ENCODE measurements at places on chromosomes 11 and 22.
A peak's percentile ranks its signal among the peaks of the same experiment; 100 is the strongest.

GRCh38 chr11:117814204-117814765 lies 10.3 kb downstream of the FXYD2 start:
- DNase-seq = no peak

- DNase-seq = no peak
Observed at GRCh38 chr22:22893891-22894739, 6.5 kb downstream of the IGLL5 start.

DNA sequence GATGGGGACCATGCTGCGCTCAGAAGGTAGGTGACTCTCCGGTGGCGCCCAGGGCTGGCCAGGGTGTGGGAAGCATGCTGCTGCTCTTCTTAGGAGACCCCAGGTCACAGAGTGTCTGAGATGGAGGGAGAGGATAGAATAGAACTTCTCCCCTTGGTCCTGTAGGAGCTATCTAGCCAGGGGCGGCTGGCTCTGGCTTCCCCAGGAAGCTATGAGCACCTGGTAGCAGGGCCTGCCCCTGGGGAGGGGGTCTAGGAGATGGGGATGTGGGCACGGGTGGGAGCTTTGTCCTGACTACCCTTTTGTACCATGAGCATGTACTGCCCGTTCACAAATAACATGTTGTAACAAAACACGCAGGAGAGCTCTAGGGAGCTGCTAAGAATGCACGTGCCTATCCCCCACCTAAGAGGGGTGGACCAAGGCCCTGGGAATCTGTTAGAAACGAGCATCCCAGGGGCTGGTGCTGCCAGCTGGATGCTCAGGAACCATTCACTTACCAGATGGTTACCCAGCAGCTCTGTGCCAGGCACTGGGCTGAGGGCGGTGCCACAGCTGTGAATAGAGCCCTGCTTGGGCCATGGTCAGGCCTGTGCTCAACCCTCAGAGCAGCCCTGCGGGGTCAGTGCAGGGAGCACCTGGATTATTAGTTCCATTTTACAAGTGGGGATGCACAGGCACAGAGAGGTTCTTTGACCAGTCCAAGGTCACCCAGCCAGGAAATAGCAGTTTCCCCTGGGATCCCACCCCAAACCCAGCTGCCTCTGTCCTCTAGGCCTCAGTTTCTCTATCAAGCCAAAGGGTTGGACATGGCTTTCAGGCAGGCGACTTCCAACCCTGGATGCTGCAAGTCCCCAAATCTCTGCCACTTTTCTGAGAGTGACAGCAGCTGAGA lies 2.2 kb downstream of the SLC39A13 start:
- DNase-seq = no peak

DNA sequence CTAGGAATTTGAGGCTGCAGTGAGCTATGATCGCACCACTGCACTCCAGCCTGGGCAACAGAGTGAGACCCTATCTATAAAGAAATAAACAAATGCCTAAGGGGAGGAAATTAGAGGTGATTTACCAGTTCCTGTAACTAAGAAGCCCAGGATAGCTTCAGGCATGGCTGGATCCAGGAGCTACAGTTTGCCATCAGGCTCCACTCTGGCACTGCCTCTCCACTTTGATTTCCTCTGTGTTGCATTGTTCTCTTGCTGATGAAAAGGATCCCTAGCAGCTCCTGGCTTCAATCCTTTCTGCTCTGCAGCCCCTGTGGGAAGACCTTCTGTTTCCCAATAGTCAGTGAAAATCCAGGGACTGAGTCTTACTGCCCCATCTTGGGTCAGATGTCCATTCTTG lies 20.1 kb upstream of the FADD start:
- DNase-seq = no peak

DNA sequence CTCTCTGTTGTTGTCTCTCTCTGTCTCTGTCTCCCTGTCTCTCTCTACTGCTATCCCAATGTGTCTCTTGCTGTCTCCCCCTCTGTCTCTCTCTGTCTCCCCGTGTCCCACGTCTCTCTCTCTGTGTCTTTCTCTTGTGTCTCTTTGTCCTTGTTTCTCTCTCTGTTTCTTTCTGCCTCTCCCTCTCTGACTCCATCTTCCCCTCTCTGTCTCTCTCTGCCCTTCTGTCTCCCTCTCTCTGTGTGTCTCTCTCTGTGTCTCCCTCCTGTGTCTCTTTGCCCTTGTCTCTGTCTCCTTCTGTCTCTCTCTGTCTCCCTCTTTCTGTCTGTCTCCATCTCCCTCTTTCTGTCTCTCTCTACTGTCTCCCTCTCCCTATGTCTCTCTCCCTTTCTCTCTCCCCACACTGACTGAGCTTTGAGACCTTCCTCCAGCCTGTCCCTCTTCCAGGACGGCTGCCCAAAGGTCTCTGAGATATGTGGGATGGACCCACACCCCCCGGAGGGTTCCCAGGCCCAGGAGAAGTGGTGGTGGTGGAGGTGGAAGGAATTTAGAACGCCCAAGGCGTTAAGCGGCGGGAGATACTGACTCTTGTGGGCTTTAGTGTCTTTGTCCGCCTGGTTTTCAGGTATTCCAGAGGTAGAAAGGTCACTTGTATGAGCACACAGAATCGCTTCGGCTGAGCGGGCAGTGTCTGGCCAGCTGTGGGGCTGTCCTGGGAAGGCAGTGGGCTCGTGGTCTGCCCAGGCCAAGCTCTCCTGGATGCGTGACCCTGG lies 65.5 kb upstream of the CCND1 start:
- no peak for DNase-seq

- DNase-seq = no peak
Observed at GRCh38 chr11:123145661-123146060, 49.4 kb downstream of the CLMP start.

DNA sequence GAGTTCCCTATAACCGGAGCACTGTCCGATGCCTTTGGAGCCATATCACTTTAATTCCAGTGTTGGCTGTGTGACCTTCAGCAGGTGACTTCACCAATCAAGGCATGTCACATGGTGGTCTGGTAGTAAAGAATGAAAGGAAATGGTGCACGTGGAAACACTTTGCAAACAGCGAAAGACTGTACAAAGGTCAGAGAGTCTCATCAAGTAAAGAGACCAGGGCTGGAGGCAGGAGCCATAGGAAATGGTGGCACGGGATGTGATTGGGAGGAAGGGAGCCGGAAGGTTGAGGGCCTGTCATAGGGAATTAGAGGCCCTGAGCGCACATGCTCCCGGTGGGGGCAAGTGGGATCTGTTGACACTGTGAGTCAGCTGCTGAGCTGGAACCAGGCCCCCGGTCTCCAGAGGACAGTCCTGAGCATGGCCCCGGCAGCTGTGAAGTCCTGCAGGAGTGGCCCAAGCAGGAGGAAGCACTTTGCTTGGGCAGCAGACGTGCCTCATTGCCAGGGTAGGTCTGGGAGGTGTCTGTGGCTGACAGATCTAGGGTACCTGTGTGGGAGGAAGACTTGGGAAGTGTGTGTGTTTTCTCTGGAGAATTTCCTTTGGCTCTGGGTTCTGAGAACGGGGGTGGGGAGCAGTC lies 2.0 kb downstream of the DAGLA start:
- DNase-seq = no peak

DNA sequence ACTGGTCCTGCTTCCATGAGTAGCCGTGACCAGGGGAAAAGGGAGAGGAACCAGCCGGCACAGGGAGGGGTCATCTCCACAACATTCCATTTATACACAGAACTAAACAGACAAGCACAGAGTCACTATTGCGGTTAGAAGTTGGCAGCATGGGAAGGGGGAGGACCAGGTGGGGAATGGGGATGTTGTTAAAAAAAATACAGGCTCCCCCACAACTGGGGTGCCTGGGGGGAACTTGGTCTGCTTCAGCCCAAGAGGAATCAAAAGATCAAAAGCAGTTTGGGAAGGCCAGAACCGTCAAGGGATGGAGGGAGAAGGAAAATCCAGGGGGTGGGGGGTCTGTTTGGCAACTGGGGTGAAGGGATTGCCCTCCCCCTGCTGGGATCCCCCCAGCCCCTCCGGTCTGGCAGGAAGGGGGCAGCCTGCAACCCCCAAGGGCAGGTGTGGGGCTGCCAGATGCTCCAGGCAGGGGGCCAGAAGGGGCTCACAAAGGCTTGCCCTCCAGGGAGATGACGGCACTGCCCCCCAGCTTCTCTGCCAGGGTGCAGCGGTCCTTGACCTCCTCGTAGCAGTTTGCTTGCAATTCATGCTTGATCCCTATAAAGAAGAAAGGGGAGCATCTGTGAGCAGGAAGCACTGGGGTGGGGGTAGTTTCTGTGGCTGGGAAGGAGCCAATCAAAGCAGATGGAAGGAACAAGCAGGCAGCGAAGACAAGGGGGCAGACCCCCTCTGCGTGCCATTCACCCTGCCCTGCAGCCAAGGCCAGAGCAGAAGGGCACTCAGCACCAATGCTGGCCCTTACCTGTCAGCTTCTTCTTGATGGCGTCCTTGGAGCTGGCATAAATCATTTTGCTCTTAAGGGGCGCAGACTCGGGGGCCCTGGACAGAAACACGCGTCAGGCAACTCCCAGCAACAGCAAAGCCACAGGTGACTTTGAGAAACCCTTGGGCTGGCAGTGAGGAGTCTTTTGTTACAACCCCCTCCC lies 2.8 kb downstream of the CFL1 start:
- no peak for DNase-seq

DNA sequence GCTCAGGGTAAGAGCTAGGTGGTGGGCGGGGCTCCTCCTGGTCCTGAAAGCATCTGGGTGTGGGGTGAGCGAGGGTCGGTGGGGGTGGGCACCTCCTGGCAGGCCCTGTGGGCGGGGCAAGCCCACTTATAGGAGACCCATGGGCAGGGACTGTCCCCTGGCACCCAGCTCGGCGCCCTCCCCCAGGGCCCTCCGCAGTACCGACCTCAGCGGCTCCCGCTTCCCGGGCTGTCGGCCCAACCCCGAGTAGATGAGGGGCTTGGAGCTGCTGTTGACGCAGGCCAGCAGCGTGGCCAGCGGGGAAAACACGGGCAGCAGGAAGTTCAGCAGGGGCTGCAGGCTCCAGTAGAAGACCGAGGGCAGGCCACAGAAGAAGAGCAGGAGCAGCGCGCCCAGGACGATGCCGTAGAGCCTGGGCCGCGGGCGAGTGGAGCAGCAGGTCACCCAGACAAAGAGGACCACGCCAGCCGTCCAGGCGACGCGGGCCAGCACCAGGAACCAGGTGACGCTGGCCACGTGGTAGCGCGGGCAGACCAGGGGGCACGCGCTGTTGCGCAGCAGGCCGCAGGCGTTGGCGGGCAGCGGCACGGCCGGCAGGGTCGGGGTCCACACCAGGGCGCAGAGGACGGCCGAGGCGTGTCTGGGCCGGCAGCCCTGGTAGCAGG lies 663 bp downstream of the MRGPRG start:
- DNase-seq = no peak

GRCh38 chr11:62542750-62543567 lies 3.6 kb downstream of the AHNAK start:
- DNase-seq = peak; percentile 75

GRCh38 chr11:103659206-103659618 lies 377.2 kb upstream of the DDI1 start:
- no peak for DNase-seq

GRCh38 chr22:41779929-41780505 lies 20.5 kb upstream of the CCDC134 start:
- DNase-seq = no peak

- no peak for DNase-seq
Observed at GRCh38 chr11:86625981-86626380, 46.4 kb downstream of the ME3 start.

GRCh38 chr22:50576806-50577696 lies 1.2 kb downstream of the CPT1B start:
- no peak for DNase-seq

- no peak for DNase-seq
Observed at GRCh38 chr11:59429924-59430516, 3.8 kb upstream of the OR5A2 start.

DNA sequence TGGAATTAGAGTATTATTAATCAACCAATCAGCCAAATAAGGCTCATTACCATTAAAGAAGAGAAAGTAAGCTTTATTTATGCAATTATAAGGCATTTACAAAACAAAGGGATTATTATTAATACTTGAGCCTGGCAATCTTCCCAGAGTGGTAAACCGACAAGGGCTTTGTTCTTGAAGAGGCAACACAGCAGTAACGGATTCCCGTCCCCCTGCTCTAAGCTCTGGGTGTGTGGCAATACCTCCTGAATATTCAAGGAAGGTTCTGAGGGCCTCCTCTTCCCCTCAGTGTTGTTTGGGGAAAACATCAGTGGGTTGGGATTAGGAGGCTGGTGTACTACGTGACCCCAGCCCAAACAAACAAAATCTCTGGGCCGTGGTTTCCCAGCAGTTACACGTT lies 176.5 kb downstream of the TENM4 start:
- DNase-seq = peak; percentile 20

DNA sequence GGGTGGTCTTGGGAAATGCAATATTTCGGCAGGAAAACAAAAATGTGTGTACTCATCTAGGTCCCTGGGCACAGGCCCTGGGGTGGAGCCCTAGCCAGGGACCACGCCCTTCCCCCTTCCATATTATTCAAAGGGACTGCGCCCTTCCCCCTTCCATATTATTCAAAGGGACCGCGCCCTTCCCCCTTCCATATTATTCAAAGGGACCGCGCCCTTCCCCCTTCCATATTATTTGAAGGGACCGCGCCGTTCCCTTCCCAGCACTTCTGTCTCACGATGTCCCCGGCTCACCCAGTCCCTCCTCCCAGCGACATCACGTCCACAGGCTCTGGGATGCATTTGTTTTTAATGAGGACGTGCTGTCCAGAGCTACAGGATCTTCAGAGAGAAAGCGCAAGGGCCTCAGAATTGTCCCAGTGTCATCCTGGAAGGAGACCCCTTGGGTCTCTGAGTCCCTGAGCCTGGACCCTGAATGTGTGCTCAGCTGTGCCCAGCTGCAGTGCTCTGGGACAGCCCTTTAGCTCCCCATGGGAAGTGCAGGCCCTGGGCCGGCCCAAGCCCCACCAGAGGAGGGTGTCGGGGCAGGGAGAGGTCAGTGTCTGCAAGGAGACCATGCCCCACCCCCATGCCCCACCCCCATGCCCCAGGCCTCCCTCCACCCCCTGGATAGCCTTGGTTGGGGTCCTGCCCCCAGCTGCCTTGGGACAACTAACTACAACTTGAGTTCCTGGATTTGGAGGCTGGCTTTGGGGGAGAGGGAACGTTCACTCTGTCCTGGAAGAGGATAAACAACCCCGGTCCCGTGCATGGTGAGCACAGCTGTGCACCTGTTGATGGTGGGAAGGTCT lies 810.0 kb downstream of the BRD1 start:
- DNase-seq = no peak

DNA sequence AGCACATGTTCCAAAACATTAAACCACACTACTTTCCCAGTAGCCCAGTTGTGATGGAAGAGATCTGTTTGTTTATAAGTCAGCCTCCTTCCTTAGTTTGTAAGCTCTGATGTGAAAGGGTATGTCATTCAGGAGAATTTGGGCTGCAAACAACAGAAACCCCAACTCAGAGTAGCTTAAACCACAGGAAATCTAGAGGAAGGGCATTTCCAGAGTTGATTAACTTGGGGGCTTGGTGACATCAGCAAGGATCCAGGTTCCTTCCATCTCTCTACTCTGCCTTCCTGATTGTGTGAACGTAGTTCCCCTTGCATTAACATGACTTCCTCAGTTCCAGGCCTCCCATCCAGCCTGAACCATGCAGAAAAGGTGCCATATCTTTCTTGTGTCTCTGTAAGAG lies 6.5 kb upstream of the FJX1 start:
- DNase-seq = no peak

DNA sequence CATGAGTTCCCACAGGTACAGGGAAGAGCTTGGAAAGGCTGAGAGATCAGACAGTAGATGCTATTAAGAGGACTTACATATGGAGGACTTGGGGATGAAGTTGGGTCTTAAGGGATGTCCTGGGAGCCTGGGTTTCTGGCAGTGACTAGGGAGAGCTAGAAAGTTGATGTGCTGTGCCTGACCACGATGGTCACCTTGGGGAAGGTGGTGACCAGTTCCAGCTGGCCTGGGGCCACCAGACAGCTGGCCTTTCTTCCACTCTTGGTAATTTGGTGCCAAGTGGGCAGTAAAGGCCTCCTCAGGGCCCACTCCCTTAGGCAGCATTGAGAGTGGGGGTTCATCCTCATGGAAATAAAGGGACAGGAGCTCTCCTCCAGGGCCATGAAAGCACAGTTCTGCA lies 13.9 kb upstream of the CSF2RB start:
- DNase-seq = no peak

All from midbrain (tissue), 1 donor.